ENCODE measurements at places on chromosomes 16 and 17.
A peak's percentile ranks its signal among the peaks of the same experiment; 100 is the strongest.

DNA sequence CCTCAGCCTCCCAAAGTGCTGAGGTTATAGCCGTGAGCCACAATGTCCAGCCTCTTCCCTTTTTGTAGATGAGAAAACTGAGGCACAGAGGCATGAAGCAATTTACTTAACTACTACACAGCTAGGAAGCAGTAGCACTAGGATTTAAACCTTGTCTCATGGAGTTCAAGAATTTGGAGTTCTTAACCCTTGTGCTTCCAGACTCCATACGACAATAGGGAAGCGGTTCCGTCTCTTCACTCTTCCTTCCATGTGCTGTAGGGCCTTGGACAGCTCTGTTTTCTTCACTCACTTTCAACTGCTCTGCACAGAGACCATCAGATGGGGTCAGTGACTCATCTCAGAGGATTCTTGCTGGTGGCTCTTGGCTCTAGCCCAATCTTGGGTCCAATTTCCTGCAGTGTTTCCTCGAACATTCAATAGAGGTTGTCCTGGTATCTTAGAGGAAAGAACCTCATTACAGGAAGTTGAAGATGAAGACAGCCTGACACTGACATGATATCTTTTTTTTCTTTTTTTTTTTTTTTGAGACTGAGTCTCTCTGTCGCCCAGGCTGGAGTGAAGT lies 19.3 kb downstream of the ITGAL start:
- DNase-seq: no peak

DNA sequence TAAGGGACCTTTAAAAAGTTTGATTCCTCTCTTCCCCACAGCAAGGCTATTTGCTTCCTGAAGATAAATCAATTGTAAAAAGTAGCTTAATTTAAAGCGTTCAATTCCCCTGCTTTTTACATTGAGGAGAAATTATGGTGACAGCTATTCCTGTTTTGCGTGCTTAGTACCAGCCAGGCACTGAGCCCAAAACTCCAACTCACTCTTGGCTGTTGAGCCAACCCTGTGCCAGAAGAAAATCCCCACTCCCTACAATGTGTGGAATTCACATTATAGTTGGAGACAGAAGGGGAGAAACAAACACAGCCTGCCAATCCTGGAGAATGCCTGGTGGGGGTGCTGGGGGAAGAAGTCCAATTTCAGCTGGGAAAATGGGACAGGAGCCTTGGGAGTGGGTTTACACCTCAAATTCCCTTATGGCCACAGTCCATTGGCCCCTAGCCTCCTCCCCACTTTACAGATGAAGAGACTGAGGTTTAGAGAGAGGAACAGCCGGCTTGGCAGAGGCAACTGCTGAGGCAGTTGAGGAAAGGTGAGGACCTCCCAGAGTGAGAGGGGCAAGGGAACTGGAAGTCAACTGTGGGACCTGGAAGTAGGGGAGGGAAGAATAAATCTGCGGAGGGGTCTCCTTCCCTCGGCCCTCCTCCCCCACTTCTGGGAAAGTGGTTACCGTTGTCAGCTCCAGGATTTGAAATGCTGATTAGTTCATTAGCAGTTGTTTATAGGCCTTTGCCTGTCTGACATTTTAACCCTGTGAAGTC lies 26.1 kb downstream of the CDH1 start:
- DNase-seq: no peak

DNA sequence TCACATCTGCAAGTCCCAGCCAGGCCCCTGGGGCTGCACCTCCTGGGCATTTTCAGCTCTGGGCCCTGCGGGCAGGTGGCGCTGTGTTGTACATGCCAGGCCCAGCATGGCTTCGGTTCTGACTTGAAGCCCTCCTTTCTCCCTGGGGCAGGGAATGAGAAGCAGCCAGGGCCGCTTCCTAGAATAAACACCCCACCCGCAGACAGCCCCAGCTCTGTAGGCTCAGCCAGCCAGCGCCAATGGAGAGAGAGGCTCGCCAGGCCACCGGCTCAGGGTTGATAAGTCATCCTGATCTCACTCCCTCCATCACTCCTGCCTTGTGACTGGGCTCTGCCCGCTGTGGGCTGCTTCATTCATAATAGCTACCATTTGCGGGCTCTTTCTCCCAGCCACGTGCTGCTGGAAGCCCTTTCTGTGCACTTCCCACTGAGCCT lies 6.0 kb upstream of the GLIS2 start:
- DNase-seq: peak; percentile 61

DNA sequence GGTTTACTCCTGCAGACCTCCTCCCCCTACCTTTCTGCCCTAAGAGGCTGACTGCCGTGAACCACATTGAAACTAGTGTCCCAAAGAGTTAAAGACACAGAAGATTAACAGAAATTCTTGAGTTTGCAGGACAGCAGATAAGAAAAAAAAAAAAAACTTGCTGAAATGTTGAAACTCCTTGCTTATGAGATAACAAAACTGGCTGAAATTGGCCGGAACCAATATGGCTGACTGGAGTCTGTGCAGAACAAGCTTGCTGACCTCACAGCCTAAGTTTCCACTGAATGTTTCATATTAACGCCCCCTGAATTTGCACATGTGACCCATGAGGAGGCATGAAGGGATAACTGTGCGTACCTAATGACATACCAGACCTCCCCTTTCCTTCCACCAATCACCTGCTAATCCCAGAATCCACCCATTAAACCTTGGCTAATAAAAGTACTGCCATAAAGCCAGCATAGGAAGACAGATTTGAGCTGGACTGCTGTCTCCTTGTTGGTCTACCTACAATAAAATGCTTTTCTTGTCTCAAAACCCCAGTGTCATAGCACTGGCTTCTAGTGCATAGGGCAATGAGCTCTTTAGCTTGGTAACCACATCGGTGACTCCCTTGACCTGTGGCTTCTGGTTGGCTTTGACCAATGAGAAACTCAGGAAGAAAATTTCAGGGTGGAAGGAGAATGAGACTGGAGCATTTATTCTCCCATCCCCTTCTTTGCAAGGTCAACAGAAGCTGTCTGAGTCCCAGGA lies 80.1 kb downstream of the PMP22 start:
- DNase-seq: no peak

DNA sequence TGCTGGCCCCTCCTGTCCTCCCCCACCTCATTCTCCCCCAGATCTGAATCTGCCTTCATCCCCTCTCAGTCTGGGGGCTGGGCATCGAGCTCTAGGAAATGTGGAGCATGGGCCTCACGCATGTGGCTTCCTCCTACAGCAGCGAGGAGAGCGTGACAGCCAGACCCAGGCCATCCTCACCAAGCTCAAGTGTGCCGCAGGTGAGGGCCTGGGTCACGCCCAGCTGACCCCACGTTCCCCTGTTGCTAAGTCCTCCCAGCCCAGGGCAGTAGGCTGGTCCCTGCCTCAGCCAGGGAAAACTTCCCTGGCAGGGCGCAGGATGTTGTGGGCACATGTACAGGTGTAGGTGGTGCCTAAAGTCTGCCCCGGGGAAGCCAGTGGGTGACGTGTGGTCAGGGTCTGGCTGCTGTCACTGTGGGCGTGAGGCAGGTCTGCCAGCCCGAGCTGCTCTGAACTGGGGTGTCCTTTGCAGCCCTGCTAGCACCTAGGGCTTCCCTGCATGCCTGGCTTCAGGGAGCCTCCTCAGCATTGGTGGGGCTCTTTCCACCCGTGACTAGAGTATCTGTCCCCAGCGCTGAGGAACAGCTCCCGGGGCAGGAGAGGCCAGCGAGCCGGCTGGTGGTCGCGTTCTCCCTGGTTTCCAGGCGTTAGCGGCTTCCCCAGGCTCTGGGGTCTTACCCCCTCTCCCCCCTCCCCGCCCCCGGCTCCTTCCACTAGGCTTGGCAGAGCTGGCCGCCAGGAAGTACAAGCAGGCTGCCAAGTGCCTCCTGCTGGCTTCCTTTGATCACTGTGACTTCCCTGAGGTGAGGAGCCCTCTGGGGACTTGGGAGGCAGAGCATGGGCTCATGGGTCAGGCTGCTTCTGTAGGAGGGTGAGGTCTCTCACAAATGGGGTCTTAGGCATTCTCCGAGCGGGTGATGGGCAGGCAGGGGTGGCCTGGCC lies 3.6 kb downstream of the GPS1 start:
- DNase-seq: no peak

DNA sequence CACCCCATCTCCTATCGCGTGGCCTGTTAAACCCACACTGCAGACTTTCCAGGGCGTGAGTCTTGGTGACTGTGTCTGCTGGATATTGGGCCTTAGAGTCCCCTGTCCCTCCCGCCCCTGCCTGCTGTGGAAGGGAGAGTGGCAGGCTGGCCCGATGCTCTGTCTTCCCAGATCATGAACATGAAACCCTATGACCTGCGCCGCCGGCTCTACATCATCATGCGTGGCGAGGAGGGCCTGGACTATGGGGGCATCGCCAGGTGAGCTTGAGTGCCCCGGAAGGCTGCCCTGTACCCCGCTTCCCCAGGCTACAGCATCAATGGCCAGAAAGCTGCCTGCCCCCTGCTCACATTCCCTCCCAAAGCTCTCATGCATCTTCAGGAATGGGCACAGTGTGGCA lies 19.5 kb upstream of the CLEC18A start:
- no peak for DNase-seq

DNA sequence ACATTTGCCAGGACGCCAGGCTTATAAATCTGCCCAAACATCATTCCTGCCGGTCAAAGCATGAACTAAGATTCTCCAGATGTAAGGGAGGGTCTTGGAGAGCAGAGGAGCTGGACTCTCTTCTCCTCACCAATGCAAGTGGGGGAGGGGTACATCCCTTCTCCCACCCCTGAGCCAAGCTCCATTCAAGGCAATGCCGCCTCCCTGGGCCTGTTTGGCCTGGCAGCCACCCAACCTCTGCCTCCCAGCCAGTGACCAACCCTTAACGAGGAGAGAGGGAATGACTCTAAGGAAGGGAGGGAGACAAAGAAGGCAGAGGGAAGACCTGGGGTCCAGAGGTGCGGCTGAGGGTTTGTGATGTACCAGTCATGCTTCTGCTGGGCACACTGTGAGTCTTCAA lies 13.8 kb downstream of the C17orf50 start:
- no peak for DNase-seq

DNA sequence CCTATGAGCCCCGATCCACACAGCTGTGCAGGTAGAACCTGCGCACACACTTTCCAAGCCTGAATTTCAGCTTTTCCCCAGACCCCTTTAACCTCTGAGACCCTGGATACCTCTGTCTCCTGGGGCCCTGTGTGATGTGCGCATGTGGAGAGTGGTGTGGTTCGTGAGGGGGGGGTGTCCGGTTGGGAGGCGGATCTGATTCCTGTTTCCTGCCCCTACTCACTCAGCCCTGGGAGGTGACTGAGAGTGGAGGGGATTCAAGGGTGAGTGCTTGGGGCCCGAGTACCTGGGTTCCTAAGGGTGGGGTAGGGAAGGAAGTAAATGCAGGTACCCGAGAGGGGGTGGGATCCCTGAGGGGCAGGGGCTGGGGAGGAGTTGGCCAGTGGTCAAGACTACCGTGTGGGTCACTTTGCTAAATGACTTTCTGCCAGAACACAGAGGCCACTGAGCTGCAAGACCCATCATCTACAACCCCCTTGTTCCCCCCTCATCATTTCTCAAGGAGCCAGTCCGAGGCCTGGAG lies 621 bp downstream of the ARHGEF15 start:
- no peak for DNase-seq

DNA sequence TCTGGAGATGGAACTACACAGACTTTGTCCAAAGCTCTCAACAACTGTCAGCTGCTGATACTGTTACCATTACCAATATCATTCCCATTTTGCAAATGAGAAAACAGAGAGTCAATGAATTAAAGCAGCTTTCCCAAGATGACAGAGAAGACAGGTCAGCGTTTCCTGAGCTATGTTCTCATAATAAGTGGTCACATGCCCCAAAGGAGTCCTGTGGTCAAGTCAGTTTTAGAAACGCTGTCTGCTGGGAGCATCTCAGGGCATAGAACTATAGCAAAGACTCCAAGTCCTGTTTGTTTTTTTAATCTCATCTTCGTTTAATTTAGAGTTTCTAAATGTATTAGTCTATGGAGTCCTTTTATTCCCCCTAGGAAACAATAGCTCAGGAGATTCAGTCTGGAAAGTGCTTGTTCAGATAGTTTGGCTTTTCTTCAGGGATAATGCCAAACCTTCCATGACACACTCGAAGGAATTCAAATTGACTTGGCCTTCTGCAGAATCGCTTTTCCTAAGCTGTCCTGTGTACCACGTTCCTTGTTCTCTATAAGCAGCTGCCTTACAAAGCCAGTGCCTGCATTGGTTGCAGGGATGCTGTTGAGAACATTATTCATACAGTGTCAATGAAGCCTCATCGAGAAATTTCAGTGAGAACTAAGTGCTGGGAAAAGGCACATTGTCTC lies 12.1 kb downstream of the CCDC42 start:
- no peak for DNase-seq

DNA sequence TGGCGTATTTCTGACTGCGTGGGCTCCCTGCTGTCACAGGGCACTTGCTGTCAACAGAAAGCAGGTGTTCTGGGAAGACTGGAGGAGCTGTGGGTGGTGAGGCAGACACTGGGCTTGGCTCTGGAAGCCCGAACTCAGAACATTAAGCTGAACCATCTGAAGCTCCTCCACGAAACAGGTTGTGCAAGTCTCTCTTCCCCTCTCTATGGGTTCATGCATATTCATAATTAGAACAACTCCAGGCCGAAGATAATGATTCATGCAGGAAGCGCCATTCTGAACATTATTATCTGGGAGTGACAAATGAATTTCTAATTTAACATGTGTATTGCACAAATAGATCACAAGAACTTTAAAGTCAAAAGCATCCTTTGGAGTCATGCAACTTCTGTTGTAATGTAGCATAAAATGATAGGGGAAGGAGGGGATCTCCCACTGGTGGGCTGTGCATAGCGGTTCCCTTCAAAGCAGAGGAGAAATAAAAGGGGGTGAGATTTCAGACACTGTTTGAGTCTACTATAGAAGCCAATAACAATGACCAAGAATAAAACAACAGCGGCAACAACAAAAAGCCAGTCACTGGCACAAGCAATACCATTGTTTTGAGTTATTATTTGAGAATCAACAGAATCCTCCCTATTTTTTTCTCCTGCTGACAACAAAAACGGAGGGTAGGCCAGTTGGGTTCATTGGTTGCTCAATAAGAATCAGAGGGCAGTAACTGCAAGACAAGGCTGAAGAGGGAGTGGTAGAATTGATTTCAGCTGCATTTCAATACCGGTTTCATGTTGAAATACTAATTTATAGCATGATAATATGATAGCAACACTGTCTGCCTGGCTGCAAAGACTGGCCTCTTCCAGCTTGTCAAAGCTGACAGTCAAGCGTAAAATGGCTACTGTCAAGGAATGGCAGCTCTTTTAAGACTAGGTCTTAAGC lies 407.3 kb downstream of the XYLT1 start:
- no peak for DNase-seq

DNA sequence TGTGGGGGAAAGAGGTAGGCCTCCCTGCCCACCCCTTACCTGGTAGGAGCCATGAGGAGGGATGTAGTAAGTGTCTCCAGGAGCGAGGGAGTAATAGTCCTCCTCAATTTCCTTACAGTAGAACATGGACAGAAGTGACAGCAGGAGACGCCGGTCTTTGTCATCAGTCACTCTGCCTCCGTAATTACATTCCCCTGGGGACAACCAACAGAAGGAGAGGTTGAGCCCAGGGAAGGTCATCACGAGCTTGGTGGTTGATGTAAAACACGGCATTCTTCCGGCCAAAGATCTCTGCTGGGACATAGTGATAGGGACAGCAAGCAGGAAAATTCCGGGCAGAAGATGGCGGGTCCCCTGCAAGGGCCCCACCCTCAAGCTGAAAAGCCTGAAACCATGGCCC lies 47.9 kb downstream of the LYRM1 start:
- DNase-seq: no peak
